ENCODE measurements at places on chromosomes 5 and 9.

- no peak for DNase-seq
These were observed 60.4 kb downstream of the USP20 start for GRCh38 chr9:129895376-129896268.

- no peak for DNase-seq
These were observed 485.8 kb downstream of the BRINP1 start for GRCh38 chr9:118883411-118883810.

- peak; percentile 92 for DNase-seq
These were observed 1.1 kb upstream of the NTRK2 start for GRCh38 chr9:84668196-84669012.

DNA sequence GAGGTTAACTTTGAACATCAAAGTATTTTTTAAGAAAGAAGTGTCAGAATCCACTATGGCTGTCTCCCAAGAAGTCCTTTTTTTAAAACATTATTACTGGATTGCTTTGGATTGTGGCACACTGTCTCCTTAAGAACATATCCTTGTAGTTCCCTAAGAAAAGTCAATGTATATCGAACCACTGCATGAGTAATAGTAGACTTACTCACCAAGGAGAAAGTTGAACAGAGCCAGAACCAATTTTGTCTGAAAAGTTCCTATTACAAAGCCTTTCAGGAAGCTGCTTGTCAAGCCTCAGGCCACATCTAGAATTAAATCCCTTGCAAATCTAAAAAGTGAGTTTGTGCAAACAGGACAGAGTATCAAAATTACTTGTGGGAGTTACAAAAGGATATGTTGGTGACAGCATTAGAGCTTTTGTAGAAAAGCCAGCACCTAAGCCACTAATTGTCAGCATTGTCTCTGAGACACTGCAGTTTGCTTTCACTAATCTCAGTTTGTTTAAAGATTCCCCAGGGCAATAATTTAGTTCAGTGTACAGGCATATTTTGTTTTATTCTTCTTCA is 195.4 kb downstream of the MPDZ start:
- no peak for DNase-seq

GRCh38 chr5:11319836-11320580 is 559.0 kb upstream of the DAP start:
- no peak for DNase-seq

DNA sequence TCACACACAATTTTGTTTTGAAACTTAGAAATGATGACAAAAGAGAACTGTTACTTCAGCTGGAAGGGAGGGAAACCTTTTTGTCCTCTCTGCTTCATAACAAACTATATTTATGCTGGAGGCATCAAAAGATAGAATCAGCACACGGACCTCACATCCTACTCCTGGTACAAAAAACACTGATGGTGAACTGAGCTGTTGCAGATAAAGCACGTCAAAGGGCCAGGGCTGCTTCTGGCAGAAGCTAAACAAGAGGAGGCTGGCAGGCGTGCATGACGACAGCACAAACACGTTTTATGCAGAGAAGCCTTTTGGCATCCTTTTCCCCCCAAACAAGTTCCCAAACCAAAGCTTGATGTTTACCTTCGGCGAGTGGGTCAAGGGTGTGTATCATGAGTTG is 169.6 kb downstream of the SLC24A2 start:
- no peak for DNase-seq

GRCh38 chr5:114648940-114649339 is 287.1 kb downstream of the KCNN2 start:
- no peak for DNase-seq

GRCh38 chr5:10315824-10316509 is 8.3 kb upstream of the CMBL start:
- peak; percentile 26 for DNase-seq

- DNase-seq = no peak
These were observed 154.5 kb upstream of the APC start for GRCh38 chr5:112583166-112583565.

- DNase-seq = no peak
These were observed 153.4 kb upstream of the MPDZ start for GRCh38 chr9:13432904-13433303.

- no peak for DNase-seq
These were observed 278.6 kb downstream of the RFX3 start for GRCh38 chr9:3247211-3247610.

GRCh38 chr5:81247441-81247972 is 14.4 kb downstream of the CKMT2 start:
- no peak for DNase-seq

- no peak for DNase-seq
These were observed 56.7 kb downstream of the VAV2 start for GRCh38 chr9:133935328-133936005.

GRCh38 chr9:116986015-116986414 is 298.9 kb downstream of the TRIM32 start:
- DNase-seq = peak; percentile 22

GRCh38 chr5:138631096-138631928 is 56.1 kb upstream of the HSPA9 start:
- no peak for DNase-seq

- DNase-seq = no peak
These were observed 87.6 kb upstream of the RPS23 start for GRCh38 chr5:82365744-82366228.

DNA sequence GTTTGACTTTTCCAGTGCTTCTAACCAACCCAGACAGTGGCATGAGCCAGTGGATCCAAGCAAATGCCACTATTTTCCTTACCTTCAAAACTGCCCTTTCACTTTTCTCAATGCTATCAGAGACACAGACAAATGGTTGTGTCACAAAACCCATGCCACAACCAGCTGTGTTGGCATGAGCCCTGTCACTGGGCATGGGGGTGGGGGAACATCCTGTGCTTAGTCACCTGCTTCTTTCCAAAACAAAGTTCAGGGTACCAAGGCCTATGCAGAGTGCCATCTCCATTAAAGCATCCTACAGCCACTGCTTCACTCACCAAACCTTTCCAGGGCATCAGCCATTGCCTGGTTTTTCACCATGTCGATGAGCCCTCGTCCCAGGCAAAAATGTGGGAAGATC is 30.1 kb downstream of the NIPSNAP3B start:
- DNase-seq = no peak

GRCh38 chr9:123997665-123998277 is 13.8 kb upstream of the LHX2 start:
- no peak for DNase-seq

GRCh38 chr5:88214655-88215054 is 54.0 kb downstream of the TMEM161B start:
- DNase-seq = no peak

- DNase-seq = no peak
These were observed 117.8 kb downstream of the TLE4 start for GRCh38 chr9:79689576-79689975.

DNA sequence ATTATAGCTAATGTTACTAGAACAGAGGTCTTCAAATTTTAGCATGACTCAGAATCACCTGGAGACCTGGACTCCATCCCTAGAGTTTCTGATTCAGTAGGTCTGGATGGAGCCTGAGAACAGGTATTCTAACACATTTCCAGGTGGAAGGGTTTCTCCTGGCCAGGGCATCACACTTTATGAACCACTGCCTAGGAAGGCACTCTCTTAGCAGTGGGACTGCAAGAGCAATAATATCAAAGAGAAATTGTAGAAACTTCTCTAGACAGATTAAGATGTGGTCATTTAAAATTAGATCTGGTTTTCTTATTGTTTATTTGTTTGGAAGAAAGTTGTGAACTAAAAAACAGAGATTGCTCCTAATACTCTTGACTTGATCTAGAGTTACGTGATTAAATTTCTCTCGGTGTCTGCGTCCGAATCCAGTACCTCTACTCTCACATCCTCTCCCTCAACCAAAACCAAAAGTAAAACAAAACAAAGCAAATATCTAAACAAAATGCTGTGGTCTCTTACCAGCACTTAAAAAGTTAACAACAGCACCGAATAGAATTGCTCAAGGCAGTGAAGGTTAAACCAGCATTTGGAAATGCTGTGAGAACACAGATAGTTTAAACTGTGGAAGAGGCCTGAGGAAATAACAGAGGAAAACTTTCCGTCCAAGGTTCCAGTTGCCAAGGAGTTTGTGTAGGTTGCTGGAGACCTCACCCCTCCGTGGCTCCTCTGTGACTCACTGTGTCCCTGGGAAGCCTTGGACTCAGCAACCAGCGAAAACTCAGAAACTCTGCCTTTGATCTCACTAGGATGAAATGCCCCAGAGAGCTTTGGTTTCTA is 193.4 kb downstream of the ARRDC3 start:
- DNase-seq = no peak

DNA sequence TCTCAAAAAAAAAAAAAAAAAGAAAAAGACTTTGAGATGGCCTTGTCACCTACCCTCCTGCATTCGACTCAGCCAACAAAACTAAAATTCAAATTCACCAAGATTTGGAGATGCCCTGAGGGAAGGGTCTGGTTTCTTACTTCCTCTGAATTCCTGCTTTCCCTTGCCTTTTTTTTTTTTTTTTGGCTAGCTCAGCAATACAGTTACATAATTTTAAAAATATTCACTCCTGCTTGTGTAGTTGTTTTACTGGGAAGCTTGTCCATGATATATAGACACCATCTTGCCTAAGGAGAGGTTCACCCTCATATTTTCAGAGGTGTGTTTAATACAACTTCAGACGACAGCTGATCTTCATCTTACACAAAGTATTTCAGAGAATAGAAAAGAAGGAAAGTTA is 21.3 kb upstream of the SERINC5 start:
- no peak for DNase-seq

DNA sequence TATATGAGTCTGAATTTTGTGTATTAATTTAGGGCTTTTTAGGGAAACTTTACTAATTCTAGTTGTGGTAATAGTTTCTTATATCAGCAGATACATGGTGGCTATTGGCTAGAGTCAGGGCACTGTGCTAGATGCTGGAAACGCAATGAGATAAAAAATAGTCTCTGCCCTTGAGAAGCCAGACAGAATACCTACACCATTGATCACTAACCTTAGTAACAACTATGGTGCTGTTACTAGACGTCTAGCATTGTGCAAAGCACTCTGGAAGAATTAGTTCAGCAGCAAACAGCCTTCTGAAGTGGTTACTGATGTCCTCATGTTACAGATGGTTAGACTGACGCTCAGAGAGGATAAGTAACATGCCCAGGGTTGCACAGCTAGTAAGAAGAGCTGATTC is 61.8 kb downstream of the GDA start:
- DNase-seq = no peak

- DNase-seq = no peak
These were observed 20.8 kb downstream of the C9orf152 start for GRCh38 chr9:110187126-110187525.
